ENCODE measurements at places on chromosomes 3 and 15.
A peak's percentile ranks its signal among the peaks of the same experiment; 100 is the strongest.

GRCh38 chr15:44137750-44138149 lies 57.3 kb downstream of the FRMD5 start:
- DNase-seq = no peak

DNA sequence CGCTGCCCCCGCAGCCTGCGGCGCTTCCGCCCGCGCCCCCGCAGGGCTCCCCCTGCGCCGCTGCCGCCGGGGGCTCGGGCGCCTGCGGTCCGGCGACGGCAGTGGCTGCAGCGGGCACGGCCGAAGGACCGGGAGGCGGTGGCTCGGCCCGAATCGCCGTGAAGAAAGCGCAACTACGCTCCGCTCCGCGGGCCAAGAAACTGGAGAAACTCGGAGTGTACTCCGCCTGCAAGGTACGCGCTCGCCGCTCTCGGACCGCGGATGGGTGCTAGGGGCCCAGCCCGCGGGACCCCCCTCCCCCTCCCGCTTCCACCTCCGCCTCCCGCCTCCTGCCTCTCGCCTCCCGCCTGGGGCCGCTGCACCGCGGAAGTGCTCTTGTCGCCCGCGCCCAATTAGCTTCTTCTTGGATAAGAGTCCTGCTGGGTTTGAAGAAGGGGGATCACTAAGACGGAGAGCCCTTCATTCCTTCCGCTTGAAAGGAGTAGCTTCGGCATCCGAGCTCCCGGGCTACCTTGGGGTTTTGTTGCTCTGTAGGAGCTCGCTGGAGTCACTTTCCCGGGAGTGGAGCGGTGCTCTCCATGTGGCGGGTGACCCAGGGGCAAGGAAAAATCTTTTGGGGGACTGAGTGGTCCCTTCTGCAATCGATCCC lies 426 bp downstream of the KAT2B start:
- peak; percentile 58 for DNase-seq

- no peak for DNase-seq
Observed at GRCh38 chr15:40843261-40843884, 475 bp upstream of the SPINT1 start.

DNA sequence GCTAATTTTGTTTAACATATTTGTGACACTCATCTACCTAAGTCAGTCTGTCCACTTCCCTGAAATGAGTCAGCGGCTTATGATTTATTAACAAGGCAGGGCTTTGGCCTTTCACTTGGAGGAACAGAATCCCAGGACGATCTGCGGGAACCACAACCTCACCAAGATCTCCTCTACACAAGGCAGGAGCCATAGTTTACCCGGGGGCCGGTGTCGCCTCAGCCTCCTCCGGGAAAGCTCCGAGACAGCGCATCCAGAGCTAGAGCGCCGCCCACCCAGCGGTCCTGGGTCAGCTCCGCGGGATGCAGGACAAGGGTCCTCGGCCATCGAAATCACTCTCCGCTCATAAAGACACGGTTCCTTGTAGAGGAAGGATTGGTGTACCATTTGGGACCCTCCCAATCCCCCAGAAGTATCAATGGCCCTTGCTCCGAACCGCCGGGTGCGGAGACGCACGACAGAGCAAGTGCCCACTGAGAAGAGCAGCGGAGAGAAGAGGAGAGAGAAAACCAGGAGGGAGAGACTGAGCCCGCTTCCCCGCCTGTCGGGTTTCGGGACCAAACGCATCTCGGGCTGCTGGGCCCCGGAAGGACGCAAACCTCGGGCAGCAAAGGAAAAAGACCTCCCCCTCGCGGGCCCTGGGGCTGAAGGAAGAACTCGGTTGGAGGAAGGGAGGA lies 13.1 kb upstream of the ALCAM start:
- DNase-seq = peak; percentile 24

DNA sequence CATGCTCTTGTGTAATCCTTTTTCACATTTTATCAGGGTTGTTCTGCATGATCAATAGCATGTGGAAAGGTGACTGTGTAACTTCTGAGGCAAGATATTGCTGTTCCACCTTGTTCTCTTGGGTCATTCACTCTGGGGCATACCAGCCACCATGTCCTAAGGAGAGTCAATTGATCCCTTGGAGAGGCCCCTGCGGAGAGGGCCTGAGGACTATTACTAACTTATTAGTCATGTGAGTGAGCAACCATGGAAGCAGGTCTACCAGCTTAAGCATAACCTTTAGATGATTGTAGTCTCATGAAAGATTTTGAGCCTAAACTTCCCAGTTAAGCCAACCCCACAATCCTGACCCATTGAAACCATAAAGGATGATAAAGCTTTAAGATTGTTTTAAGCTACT lies 22.0 kb upstream of the COL6A5 start:
- no peak for DNase-seq

DNA sequence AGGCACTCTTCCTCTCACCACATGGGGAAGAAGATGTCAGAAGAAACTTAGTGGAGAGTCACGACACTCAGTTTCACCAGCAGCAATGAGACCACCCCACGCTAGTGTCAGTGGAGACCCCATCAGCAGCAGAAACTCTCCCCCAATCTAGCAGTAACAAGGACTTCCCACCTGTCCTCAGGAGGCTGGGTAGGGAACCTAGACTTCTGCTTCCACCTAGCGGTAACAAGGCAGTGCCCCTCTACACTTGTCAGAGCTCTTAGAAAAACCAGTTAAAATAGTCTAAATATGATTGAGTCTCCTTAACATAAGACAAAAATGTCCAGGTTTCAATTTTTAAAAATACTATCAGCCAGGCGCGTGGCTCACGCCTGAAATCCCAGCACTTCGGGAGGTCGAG lies 57.3 kb downstream of the TRAT1 start:
- no peak for DNase-seq

GRCh38 chr3:178146406-178146831 lies 389.8 kb upstream of the KCNMB2 start:
- peak; percentile 53 for DNase-seq

DNA sequence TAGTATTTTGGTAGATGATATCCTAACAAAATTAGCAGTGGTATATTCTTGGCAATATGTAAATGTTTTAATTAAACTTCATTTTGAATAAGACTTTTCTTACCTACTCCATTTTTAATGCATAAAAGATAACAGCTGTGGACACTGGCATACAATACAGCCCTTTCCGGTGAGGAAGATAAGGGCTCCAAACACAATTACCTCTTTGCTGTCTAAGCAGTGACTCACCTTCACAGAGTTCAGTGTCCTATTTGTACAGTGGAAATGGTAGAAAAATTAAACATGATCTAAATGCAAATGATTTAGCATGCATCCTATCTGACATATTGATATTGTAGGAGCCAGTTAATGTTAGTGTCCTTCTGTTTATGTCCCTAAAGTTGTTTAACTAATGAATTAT lies 969.4 kb downstream of the PLOD2 start:
- no peak for DNase-seq

GRCh38 chr3:71072287-71072686 lies 511.2 kb downstream of the FOXP1 start:
- no peak for DNase-seq

- no peak for DNase-seq
Observed at GRCh38 chr15:99921101-99921500, 187.9 kb upstream of the LYSMD4 start.

DNA sequence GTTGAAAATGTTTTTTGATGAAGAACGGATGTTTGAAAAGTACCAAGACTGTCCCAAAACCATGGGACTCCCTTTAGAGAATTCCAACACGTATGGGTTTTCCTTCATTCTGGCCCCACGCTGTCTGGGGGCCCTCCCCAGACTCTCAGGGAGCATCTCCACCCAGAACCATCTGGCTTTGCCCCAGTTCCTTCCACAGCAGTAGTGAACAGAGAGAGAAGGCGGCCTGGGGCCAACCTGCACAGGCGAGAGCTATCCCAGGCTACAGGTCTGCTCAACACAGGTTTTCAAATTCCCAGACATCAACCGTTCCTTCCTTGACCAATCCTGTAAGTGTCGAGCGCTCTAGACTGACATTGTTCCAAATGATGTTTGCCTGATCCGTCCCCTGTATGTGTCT lies 92.5 kb upstream of the SNRPA1 start:
- DNase-seq = no peak

Data from left renal cortex interstitium (tissue), 4 donors.